NCI-H774 (cell line): ENCODE measurements at places on chromosomes 7 and 10.

DNA sequence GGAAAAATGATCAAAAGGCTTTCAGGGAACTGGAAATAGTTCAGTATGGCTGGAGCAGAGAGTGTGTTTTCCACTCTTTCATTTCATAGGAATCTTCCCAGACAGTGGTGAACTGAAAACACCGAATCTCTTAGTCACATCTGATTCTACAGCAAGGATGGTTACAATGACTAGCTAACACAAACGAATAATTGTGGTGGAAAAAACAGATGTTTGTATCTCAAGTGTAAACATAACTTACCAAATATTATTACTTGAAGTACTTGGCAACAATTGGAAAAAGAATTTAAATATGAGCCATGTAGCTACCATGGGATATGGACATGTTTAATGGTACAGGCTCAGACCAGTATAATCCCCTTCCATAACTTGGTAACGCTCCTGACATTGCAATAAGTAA lies 21.1 kb upstream of the BPGM start:
- no peak for DNase-seq

- no peak for DNase-seq
Measured at GRCh38 chr7:65927489-65928448, 54.2 kb downstream of the GUSB start.

DNA sequence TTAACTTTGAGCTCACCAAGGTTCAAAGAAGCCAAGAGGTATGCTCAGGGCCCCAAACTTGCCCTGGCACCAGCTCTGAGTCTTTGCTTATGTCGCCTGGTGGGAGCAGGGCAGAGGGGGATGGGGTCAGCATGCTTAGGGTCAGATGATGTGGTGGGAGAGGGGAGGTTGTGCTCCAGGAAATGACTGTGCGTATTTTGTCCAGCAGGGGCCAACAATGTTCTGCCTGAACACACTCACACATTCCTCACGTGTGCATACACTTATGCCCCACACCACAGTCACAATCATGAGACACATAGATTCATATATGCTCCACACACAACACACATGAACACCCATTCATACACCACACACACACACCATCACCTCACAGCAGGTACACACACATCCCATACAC lies 4.4 kb upstream of the RAMP3 start:
- DNase-seq, result no peak

- no peak for DNase-seq
Measured at GRCh38 chr7:141042222-141043193, 27.8 kb upstream of the MRPS33 start.

DNA sequence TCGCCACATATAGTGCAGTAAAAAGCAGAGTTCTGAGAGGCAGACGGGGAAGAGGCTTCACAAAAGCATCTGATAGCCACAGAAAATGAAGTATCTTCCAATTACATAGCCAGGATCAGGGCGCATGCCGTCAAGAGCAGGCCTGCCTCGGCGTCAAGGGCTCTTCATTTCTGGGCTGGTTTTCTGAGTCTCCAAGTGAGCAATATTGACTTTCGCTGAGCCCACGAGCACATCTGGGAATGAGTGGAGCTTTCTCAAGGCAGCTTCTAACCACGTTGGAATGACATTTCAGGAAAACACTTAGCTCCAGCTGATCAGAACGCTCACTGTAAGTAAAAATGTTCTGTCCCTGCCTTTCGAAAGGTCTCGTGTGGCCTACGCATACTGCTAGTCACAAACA lies 51.9 kb downstream of the CLRN3 start:
- DNase-seq, result no peak

GRCh38 chr10:50467209-50467608 lies 156.5 kb downstream of the SGMS1 start:
- DNase-seq, result no peak

DNA sequence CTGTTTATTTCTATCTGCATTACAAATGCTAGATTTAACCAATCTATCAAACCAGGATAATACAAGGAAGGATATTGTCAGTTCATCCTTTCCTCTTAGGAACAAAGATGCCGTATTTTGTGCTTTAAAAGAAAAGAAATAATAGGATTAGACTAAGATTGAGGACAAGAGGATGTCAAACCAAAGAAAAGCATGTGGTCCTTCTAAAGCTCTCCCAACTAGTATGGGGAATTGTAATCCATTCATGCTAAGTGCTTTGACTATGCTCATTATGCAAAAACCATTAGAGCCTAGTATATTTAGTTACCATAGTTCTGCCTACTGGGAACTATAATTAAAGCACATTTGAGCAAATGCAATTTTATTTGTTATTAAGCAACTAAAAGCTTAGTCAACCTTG lies 280.2 kb downstream of the GRM8 start:
- no peak for DNase-seq

DNA sequence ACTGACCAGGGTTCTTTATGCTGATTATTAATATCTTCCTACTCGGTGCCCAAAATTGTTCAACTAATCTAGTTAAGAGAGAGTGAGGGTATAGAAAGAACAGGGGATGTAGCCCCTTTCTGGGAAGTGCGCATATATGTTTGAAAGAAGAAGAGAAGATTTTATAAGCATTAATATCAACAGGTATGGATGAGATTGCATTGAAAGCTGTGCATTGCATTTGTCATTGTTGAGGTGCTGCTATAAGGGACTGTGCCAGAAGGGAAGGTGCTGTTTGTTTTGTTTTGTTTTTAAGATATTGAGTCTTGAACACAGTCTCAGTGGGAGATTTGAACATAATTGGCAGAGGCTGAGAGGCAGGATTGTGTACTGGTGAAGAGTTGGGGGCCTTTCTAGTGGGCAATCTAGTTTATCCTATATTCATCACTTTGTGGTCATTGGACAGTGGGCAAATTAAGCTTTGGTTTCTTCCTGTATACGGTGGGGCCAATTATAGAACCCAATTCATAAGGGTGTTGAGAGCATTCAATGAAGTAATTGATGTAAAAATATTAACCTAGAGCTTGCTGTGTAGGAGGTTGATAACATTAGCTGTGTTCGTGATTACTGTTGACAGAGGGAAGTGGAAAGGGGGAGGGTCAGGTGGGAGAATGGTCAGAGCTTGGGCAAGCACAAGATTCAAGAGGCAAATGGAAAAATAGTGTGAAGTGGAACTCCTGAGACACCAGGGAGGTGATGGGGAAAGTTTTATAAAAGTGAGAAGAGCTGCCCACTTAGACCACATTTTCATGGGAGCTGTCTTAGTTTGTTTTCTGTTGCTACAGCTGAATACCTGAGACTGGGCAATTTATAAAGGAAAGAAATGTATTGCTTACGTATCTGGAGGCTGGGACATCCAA lies 19.9 kb upstream of the PCGF5 start:
- no peak for DNase-seq

DNA sequence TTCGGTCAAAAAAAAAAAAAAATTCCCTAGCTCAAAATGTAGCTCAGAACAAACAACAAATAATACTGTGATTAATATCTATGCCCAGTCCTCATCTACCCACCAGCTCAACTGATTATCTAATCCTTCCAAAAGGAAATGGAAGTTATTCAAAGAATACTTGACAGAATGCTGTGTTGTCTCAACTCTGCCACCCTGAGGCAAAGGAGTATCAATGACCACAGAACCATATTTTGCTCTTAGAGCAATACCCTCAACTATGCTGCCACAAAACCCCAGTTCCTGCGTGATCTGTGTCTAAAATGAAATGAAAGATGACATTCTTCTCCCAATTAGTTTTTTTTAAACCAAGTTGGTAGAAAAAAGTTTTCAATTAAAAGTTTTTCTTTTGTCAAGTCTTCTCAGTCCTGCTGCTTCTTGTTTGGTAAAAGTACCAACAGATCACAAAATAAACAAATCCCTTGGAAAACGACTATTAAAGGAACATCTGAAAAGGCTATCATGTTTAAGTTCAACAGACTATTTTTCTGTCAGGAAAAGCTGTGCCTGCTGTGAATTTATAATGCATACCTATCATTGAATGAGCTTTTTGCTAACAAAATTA lies 21.6 kb downstream of the RBM28 start:
- no peak for DNase-seq

- DNase-seq, result no peak
Measured at GRCh38 chr7:46230990-46231305, 309.9 kb upstream of the IGFBP3 start.

DNA sequence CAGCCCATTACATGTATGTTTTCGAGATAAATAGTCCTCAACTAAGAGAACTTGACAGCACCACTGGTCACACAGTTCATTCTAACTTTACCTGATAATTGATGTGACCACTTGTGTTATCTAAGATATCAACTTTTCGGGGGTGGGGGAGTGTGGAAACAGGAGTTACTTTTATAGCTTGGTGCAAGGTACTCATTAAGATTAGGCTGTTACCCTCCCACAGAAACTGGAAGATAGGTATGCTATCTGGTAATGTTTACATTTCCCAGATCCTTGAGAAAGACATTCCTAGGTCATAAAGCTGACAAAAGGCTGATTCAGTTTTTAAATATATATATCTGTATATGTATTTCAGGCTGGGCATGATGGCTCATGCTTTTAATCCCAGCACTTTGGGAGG lies 11.1 kb downstream of the ERVW-1 start:
- no peak for DNase-seq

- no peak for DNase-seq
Measured at GRCh38 chr10:103144041-103144440, 49.0 kb downstream of the NT5C2 start.

- DNase-seq, result no peak
Measured at GRCh38 chr7:2761131-2761624, 73.2 kb downstream of the AMZ1 start.

DNA sequence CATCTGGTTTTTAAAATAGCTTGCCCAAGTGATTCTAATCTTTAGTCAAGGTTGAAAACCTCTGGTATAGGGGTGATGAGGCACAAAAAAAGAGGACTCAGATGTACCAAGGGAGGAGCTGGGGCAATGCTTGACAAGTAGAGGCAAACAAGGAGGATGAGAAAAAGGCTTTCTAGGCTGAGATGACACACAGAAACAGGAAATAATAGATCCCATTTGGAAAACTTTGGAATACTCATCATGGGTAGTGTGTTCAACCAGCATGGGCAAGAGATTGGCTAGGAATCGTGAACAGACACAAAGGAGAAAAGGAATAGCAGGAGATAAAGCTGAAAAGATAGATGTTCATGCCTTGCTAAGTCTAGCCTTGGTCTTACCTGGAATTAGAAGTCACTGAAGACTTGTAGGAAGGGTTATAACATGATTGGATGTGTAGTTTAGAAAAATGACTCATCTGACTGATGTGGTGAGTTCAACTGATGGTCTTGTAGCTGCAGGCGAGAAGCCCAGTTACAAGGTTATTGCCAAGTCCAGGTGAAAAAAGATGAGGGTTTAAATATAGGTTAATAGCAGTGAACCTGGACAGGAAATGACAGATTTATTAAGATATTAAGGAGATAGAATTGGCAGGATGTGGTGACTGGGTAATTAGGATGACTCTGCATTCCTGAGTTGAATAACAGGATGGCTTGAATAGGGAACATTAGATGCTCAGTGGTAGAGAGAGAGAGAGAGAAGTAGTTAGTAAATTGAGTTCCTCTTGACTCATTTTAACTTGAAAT lies 214.0 kb upstream of the LRGUK start:
- no peak for DNase-seq

GRCh38 chr7:78212476-78213060 lies 414.0 kb downstream of the PHTF2 start:
- no peak for DNase-seq
